Tibial artery (tissue), 4 donors: ENCODE measurements at places on chromosomes 2 and 18.

GRCh38 chr2:203656522-203657287 lies 49.7 kb upstream of the CD28 start:
- DNase-seq, result peak; percentile 65

- no peak for DNase-seq
Measured at GRCh38 chr18:13989199-13989598, 73.9 kb upstream of the MC2R start.

- no peak for DNase-seq
Measured at GRCh38 chr2:181602017-181602416, 54.9 kb downstream of the CERKL start.

DNA sequence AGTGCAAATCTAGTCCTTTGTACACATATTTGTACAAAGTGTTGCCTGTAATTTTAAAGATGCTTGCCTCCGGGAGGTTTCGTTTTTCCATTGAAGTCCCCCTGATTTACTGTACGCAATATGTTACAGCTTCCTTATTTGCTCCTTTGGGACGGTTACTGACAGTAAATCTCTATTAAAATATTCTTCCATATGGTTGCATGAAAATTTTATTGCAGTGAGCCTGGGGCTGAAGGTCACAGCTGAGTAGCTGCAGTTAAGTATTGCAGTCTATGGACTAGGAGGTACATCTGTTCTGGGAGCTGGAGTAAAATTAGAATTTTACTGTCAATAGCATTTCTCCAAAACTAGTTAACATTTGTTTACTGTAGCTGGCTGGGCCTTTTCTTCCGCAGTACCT lies 119.2 kb downstream of the ETAA1 start:
- DNase-seq, result no peak

DNA sequence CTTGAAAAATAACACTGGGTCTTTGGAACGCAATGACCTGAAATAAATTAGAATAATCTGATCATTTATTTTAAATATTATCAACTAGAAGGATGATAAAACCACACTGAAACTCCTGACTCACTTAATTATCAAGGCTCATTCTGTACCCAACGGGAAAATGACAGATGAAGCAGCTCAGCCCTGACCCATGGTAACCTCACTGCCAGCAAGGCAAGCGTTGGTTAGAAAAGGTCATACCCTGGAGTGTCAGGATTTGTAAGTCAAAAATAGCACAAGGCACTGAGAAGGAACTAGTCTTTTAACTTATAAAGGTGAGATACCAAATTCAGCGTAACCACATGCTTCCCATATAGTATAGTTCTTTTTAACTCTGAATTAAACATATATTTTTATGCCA lies 277.5 kb downstream of the ETAA1 start:
- DNase-seq, result no peak

GRCh38 chr2:173828189-173829142 lies 136.7 kb downstream of the SP3 start:
- no peak for DNase-seq

DNA sequence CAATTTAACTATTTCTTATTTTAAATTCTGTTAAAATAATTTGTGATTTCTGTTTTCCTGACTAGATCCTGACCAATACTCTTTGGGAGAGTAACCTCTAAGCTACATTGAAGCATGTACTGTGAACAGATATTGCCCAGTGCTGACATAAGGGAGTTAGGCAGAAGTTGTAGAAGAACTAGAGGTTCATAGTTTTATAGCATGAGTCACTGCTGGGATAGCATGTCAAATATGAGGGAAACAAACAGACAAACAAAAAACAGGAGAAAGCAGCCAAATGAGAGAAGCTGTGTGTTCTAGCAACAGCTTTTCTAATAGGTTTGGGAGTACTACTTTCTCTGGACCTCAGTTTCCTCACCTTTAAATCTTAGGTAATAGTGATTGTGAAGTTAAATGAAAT lies 72.4 kb downstream of the CERS6 start:
- no peak for DNase-seq

GRCh38 chr2:140862181-140862580 lies 1268.6 kb downstream of the LRP1B start:
- no peak for DNase-seq

GRCh38 chr2:234266952-234267351 lies 216.4 kb downstream of the SPP2 start:
- no peak for DNase-seq

DNA sequence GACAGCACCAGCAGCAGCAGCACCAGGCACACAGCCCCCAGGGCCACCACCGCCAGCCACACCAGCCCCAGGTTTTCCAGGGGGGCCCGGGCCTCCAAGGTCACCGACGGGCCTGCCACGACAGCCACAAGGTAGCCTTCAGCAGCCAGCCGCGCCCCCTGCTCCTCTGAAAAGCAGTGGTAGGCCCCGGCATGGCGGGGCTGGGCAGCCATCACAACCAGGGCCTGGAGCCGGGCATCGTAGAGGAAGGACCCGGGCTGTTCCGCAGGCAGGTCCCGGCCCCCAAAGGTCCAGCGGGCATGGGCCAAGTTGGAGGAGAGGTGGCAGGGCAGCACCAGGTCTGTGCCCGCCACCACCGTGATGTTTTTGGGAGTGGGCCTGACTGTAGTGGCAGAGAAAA lies 3.3 kb upstream of the ANKRD39 start:
- DNase-seq, result no peak

DNA sequence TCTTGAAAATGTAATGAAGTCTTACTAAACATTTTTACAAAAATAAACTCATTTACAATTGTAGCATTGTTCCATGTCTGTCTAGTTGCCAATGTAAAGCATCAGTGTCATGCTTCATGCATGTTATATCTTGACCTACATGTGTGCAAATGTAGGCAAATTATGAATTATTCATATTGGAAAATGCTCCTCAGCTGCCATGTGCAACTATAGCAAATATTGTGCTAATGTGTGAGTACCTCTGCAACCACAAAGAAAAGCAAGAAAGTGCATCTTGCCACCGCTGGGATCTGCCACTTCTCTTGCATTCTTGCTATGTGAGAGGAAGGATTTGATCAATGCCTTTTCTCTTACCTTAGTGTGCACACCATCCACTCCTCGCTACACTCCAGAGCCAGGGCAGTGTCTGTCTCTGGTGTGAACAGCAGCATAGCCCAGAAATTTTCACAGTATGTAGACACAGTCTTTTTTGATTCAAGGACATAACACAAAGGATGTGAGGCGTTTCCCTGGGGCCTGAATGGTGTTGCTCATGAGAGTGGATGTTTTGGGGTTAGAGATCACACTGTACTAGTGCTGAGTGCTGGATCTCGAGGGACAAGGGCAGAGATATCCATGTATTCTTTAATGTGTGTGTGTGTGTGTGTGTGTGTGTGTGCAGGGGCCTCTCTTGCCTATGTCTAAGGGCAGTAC lies 47.6 kb upstream of the HAAO start:
- no peak for DNase-seq

- DNase-seq, result no peak
Measured at GRCh38 chr2:26017464-26018183, 16.3 kb upstream of the RAB10 start.

DNA sequence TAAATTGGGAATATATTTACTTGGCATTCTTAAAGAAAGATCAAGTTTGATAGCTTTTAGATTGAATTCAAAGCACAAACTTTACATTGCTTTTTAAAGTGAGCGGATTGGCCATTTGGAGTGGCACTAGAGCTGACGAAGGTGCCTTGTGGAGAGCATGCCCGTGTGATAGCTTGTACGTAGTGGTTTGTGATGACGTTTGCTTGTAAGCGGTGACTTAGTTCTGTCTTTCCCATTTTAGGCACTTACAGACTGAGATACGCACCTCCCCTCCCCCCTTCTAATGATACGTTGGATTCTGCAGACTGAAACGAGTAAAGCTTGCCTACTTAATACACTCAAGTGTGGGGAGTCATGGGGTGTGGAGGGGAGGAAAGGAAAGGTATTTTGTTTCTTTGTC lies 53.4 kb downstream of the ZCCHC2 start:
- DNase-seq, result no peak

DNA sequence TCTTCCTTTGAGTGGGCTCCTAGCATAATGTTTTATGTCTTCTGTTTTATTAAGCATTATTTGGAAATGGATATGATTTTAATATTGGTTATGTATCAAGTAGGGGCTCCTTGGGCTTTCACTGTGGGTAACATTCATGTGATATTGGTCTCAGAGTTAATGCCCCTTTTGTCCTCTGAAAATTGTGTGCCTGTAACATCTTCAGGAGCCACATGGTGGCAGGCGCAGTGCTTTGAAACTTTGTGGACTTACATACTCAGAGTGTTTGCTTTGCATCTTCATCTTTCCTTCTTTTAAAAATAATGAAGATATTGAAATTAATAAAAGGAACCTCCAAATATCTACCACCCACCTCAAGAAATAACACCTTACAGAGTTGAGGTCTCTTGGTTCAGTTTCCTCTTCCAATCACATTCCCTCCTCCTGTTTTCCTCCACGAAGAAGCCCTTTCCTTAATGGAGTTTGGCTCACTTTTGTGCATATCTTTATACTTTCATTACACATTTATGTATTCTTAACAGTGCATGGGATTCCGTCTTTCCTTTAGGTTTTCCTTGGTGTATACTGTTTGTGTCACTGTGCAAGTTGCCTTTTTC lies 73.5 kb downstream of the LIMS1 start:
- DNase-seq, result no peak

GRCh38 chr2:45925636-45926366 lies 274.3 kb downstream of the PRKCE start:
- no peak for DNase-seq

DNA sequence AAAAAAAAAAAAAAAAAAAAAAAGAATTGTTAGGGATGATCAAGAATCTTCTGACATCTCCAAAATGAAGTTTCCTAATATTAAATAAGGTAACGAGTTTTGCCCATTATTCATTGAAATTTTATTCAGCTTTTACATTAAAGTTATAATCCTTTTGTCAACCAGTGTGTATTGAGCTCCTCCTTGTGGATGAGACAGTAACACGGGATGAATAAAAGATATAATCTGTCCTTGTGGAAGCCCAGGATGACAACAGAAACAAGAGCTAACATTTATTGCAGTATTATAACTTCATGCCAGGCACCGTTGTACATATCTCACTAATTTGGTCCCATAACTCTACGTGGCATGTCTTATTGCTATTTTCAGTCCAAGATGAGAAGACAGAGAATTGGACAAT lies 33.4 kb upstream of the SERPINB7 start:
- DNase-seq, result no peak

GRCh38 chr2:226756131-226756530 lies 43.5 kb downstream of the IRS1 start:
- DNase-seq, result no peak

GRCh38 chr2:32482471-32482870 lies 125.6 kb downstream of the BIRC6 start:
- DNase-seq, result no peak

GRCh38 chr2:239302083-239302807 lies 98.6 kb downstream of the HDAC4 start:
- DNase-seq, result peak; percentile 60

- DNase-seq, result no peak
Measured at GRCh38 chr18:9436206-9436929, 38.9 kb upstream of the RALBP1 start.

DNA sequence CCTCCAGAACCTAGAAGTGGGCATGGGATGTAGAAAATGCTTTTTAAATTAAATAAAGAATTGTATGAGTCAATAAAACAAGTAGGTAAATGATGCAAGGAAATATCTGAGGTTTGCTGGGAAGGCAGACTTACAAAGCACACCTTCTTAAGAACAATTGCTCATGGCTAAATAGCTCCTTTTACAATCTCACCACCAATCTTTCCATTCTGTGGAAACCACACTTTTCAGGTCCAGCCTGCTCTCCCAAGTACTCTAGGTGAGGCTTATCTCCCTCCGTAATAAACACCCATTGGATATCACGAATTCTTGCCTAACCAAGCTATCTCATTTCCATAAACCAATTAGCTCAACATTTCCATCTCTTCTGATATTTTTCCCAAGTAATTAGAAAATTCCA lies 91.5 kb upstream of the SLC8A1 start:
- no peak for DNase-seq

DNA sequence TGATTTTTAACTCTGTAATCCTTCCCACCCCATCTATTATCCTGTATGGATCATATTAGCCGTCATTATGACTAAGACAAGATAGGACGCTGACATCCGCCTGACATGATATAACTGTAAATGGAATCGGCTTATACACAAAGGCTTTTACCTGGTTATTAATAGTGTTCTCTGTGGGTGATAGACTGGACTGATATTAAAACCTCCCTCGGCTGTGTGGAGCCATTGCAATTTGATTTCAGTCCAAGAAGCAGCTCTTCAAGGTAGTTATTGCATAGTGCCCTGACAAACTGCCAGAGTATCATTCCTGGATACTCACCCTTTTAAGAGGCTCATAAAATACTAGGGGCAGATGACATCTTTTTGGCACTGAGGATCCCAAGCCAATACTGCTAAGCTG lies 226.1 kb upstream of the HNRNPA3 start:
- DNase-seq, result no peak

GRCh38 chr18:13465476-13465875 lies 246.9 kb downstream of the LDLRAD4 start:
- DNase-seq, result peak; percentile 43

DNA sequence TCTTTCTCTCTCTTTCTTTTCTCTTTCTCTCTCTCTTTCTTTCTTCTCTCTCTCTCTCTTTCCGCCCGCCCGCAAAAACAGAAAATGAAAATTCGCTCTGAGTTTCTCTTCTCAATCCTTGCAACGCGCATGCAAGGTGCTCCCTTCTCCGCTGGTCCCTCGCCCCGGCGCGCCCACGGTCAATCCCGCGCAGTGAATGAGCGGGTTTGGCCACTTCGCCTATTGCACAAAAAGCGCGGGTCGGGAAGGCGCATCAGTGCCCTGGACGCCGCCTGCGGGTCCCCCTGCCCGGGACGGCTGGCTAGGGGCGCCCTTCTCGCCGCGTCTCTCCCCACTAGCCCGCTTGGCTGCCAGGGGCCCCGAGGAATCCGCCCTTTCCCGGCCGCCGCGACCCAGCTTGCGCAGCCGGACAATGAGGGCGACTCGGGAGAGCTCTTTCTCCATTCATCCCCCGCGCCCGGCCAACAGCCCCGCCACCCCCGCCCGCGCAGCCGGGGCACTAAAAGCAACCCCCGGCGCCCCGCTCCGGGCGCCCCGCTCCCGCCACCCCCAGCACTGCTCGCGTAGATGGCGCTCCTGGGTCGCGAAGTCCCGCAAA lies 706 bp downstream of the LAMA1 start:
- no peak for DNase-seq
